ENCODE measurements at places on chromosomes 4 and X.

DNA sequence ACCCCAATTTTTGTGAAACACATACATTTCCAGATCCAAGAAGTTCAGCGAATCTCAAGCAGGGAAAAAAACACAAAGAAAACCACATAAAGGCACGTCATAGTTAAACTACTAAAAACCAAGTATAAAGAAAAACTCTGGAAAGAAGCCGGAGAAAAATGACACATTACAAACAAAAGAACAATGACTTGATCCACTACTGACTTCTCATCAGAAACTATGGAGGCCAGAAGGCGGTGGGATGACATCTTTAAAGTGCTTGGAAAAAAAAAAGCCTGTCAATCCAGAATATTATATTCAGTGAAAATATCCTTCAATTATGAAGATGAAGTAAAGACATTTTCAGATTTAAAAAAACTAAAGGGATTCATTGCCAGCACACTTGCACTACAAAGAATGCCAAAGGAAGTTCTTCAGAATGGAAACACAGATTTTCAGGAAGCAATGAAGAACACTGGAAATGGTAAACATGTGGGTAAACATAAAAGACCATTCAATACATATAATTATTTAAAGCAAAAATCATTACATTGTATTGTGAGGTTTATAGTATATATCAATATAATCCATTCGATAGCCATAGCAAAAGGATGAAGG lies 32.6 kb upstream of the PPP2R2C start:
- peak; percentile 1 for DNase-seq

- DNase-seq = no peak
These were observed 90.4 kb upstream of the CITED1 start for GRCh38 chrX:72396117-72396516.

DNA sequence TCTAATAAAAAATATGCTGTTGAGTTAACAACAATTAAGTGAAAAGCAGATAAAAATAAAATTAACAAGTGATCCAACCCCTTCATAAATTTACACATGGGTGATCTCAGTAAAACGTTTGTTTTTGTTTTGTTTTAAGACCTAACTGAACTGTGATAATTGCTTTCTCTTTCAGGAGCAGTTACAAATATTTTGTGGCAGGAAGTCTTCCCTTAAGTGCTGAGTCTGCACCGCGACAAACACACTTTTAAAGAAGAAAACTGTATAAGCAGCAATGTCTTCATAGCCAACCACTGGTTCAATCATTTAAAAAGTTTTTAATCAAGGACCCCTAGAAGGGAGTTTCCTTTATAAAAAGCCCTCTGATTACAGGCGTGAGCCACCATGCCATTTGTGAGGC lies 53.7 kb upstream of the NFKB1 start:
- DNase-seq = no peak

- no peak for DNase-seq
These were observed at the start of gene ARHGAP10 for GRCh38 chr4:147731580-147732517. TSS of gene ARHGAP10 (plus strand) at chr4:147732088. CDS start at chr4:147732302, 214 bp downstream.

GRCh38 chrX:18674417-18674787 lies 2.5 kb upstream of the RS1 start:
- no peak for DNase-seq

DNA sequence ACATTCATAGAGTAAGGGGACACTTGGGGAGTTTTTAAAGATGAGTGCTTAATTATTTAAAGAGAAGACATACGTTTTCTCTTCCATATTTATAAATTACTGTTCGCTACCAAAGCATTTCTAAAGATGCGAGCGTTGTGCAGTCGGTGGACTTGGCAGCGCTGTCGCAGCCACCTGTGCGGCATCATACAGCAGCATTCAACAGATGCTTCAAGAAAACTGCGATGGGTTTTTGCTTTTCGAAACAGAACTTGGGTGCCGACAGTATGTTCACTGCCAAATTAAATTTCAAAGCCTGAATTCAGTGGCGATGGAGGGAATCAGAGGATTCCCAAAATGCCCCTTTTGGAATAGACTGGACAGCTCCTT lies 1.6 kb upstream of the HTR2C start:
- no peak for DNase-seq

DNA sequence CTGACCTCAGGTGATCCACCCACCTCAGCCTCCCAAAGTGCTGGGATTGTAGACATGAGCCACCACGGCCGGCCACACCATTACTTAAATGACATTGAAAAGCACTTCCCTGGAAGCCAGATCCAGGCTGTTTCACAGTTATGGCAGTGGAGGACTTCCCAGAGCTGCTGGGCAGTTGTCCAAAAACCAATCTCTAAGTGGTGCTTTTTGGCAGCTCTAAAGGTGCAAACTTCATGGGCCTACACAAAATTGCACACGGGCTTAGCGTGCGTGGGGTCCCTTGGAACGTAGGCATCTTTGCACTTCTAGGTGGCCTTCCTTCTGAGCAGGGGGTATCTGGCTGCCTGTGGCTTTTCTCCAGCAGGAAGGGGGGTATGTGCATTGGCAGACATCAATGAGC lies 172.3 kb downstream of the SHOX start:
- no peak for DNase-seq

GRCh38 chrX:352181-352580 lies 33.6 kb upstream of the GTPBP6 start:
- no peak for DNase-seq

DNA sequence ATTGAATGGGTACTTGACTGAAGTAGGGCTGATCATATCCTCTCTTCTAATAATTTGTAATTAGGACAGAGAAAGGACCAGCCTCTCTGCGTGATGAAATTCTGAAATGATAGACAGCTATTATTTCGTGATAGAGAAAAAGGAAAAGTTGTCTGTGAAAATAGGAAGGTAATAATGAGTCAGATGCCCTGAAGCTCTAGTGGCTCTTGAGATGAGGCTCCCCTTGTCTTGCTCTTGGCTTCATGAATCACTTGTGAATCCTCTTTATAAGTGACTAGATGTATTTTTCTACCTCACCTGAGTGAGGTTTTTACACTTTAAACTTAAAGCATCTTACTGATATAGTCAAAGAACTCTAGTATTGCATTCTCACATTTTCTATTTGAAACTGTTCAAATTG lies 888.9 kb downstream of the PCDH18 start:
- DNase-seq = no peak

GRCh38 chr4:10722957-10723356 lies 38.4 kb upstream of the CLNK start:
- no peak for DNase-seq

DNA sequence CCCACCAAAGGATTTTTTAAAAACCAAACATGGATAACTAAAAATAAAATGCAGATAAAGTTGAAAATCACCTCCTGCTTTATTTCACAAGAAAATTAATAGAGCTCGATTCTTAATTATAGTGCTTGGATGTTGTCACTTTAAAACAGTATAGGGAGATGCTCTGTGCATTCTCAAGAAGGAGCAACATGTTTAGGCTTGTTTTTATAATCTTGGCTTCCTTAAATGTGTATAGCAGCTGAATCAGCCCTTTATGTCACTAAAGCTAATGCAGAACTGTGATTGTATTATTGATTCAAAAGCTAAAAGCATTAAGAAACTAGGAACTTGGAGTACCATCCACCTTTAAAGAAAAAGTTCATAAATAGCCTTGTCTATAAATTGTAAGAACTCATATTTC lies 12.9 kb downstream of the UTP3 start:
- no peak for DNase-seq

GRCh38 chr4:142372530-142373260 lies 473.4 kb downstream of the INPP4B start:
- DNase-seq = no peak

- DNase-seq = no peak
These were observed 178.7 kb upstream of the IL15 start for GRCh38 chr4:141457653-141458052.

DNA sequence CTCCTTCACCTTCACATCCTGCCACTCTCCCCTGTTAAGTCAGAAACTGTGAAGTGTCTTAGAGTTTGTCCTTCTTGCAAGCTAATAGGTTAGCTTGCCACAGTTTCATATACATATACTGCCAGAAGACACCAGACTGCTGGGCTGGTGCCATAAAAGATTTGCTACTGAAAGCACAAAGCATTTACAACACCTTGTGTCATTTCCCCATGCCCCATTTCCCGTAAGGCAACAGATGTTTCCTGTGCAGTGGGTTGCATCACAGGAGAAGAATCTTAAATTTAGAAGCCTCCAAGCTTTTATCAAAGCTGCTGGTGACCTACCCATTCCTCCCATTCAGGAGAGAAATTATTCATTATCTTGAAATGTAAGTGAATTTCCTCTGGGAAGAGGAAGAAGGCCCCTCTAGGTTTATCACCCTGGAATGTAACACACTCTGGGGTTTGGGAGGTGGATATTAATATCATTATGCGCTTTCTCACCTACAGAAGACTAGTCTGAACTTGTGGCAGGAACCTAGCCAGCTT lies 34.5 kb upstream of the RAB33B start:
- DNase-seq = no peak

DNA sequence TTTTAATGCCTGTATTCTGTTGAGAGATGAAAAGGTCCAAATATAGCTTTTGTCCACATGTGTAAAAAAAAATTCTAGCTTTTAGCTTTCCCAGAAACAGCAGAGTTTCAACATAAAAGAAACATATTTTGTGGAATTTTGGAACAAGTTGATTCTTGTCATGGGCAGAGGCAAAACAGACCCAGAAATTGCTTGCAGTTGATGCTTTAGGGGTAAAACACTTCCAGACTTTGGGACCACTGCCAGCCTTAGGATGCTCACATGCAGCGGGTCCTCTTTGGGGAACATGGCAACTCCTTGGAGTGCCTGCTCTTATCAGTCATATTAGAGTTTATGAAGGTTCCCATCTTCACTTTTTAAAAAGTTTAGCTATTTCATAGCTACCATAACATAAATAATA lies 30.4 kb downstream of the DCLK2 start:
- no peak for DNase-seq

GRCh38 chr4:8882239-8882638 lies 10.6 kb upstream of the HMX1 start:
- no peak for DNase-seq

DNA sequence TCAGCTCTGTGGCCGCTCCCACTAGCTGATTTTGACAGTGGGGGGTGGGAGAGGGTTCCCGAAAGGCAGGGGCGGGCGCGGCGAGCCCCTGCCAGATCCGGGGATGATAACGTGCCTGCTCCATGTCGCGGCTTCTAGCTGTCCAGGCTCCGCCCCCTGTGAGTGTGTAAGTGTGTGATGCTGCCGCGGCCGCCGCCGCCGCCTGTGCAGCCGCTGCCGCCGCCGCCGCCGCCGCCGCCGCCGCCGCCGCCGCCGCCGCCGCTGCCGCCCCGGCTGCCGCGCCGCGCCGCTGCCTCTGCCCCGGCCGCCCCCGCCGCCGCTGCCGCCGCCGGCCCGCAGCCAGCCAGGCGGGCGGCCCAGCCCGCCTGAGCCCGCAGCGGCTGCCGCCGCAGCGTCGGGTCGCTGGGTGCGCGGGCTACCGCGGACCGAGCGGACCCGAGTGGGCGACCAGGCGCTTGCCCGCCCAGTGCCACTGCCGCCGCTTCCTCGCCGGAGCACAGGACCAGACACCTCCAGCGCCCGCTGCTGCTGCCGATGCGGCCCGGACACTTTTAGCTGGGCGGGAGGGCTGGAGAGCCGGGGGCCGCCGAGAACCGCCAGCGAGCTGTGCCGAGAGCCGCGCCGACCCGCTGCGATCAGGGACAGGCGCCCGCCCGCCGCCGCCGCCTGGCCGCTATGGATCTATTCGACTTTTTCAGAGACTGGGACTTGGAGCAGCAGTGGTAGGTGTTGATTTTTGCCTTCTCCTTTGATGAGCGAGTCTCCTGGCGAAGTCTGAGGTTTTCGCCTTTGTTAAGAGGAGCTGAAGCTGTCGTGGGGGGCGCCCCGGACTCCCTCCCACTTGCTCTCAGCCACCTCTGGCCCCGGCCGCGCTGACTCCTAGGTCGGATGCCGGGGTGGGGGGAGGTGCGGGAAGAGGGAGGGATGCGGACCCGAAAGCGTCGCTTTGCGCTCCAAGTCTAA lies at the start of gene AFF2:
Gene AFF2, plus strand, starts transcription at position 195 of the 963 bp plus-strand sequence. Its CDS starts 481 bp downstream, at position 676.
- peak; percentile 21 for DNase-seq

DNA sequence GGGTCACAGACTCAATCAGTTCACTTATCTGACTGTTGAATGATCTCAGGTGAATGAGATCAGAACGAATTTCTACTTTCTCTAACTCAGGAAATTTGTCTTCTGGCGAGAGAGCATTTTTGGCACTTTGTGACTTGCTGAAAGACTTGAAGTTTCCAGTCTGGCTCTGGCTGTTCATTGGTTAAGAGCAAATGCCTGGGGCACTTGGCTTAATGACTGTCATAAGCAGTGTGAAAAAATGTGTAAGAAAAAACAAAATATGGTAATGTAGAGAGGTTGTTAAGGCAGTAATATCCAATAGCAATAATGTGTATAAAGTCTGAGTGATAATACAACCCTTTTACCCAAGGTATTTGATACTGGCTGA lies 71.3 kb upstream of the PGRMC2 start:
- no peak for DNase-seq

- DNase-seq = no peak
These were observed 54.4 kb upstream of the KLF3 start for GRCh38 chr4:38609614-38610013.

DNA sequence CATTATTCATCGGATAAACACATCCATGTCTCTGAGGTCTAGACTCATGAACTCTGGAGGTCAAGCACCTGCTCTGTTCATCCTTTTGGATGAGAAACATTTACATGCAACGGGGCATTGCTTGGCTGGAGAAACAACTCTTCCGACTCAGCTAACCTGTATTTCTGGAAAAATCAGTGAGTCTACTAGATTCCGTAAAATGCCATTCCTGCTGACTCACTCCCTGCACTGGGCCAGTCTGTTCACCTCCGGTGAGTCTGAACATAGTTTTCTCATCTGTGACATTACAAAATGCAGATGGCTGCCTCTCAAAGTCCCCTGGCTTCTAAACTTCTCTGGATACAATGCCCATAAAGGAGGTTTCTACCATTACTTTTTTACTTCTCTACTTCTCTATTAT lies 185.7 kb upstream of the HS3ST1 start:
- no peak for DNase-seq

Measured in OCI-M1 (cell line).